ENCODE measurements at places on chromosomes 16 and 17. TPM values are rescaled to one million over a fixed set of nuclear protein-coding genes. Genes with fewer than 3 reads are reported as not detected.

- no peak for DNase-seq
Observed at GRCh38 chr17:9162275-9162985, 141.1 kb downstream of the NTN1 start.

- no peak for DNase-seq
Observed at GRCh38 chr16:78170494-78170933, 71.1 kb downstream of the WWOX start.

GRCh38 chr17:59513934-59514841, 51.2 kb upstream of the DHX40 start:
- peak; percentile 75 for DNase-seq

DNA sequence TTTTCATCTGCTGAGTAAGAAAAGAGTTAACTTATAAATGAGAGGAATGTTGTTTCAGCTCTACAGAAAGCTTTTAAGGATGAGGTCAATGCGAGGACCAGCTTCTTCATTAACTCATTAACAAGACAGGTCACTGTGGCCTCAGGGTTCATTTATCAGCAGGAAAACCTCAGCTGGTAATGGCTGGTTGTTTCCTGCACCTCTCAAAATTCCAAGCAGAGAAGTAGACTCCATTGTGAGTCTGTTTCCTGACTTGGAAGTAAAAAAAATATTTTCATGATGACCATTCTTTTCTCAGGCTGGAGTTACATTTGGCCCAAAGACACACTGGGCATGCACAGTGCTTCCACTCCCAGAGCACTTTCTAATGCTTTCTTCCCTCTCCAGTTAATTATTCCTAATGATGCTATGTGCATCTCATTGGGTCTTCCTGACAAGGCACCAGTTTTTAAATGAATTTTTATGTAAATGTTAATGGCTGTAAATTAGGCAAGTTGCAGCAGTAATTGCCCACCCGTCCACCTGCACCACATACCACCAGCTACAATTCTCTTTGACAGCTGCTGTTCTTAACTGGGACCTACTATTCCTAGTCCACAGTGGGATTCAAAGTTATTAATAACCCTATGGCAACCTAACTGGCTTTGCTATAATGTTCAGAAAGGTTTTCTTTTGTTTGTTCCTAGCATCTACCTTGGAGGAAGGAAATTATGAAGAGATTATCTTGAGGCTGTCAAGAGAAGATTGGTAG, 89.5 kb upstream of the BCAR1 start:
- no peak for DNase-seq

DNA sequence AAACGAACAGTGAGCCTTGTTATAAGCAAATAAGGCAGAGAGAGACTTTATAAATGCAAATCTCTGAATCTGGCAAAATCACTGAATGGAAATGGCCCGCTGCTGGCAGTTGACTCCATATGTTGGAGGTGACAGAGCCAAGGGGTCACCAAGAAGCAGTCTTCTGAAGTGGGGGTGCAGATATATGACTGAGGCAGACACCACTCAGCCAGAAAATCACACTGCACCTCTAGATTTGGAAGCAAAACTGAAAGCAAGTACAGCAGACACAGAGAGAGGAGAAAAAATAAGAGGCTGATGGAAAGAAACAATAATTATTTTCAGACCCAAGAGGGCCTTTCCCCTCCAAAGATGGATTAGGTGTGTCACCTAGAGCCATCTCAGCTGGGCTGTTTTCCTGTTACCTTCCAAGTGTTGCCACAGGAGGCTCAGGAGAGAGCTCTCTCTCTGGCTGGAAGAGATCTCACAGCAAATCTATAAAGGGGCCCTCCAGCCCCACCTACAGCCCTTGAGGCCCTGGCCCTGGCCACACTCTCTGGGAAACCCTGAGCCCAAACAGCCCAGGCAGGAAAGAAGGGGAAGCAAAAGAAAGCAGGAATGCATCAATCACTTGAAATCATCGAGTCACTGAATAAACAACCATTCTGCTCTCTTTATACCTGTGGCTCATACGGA, 585.1 kb upstream of the PSMD7 start:
- no peak for DNase-seq

- no peak for DNase-seq
Observed at GRCh38 chr17:81367171-81367570, 28.1 kb upstream of the BAHCC1 start.

GRCh38 chr17:81392909-81393654, 2.2 kb upstream of the BAHCC1 start:
- DNase-seq, result peak; percentile 49

DNA sequence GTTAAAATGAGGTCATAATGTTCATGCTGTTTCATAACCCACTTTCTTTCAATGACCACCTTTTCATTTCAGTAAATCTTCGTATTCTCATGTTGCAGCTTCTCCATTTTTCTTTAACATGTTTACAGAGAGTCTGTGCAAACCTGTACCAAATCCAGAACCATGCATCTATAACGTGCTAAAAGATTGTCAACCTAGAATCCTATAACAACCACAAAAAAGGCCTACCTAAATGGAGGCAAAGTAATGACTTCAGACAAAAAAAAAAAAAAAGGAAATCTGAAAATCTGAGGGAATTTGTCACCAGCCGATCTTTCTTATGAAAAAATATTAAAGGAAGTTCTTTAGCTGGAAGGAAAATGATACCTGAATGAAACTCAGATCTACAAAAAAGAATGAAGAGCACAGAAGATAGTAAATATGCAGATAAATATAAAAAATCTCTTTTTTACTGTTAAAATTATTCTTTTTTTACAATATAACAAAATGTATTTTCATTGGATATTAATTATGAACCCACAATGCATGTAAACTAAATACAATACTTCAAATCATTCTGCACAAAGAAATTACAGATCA, 1.4 kb upstream of the SLFN11 start:
- DNase-seq, result no peak

- DNase-seq, result no peak
Observed at GRCh38 chr17:45993962-45994627, 5.0 kb upstream of the STH start.

The EFCAB13 gene
- total RNA-seq, result 1.7 TPM

The ZNF624 gene
- 2.1 TPM for total RNA-seq

The SLC12A3 gene
- total RNA-seq, result not detected

The KRT24 gene
- not detected for total RNA-seq

The SLC13A2 gene
- not detected for total RNA-seq

The HOXB7 gene
- total RNA-seq, result not detected
